Eye (tissue), 1 donor: ENCODE measurements at places on chromosomes 3 and 15.

DNA sequence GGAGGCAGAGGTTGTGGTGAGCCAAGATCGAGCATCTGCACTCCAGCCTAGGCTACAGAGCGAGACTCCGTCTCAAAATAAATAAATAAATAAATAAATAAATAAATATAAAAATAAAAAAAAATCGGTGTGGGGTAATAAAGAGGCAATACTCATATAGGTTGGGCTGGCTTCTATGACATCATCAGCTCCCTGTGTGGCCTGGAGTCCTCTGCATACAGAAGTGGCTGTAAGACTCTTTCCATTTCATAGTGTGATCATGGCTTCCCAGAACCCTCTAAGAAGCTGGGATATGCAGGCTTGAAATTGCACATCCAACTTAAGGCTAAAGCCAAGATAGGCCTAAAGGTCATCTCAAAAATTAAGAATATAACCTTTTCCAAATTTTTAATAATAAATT, 101.6 kb downstream of the ZIC4 start:
- no peak for DNase-seq

- DNase-seq = no peak
Observed at GRCh38 chr3:44883213-44883955, 9.0 kb downstream of the TGM4 start.

DNA sequence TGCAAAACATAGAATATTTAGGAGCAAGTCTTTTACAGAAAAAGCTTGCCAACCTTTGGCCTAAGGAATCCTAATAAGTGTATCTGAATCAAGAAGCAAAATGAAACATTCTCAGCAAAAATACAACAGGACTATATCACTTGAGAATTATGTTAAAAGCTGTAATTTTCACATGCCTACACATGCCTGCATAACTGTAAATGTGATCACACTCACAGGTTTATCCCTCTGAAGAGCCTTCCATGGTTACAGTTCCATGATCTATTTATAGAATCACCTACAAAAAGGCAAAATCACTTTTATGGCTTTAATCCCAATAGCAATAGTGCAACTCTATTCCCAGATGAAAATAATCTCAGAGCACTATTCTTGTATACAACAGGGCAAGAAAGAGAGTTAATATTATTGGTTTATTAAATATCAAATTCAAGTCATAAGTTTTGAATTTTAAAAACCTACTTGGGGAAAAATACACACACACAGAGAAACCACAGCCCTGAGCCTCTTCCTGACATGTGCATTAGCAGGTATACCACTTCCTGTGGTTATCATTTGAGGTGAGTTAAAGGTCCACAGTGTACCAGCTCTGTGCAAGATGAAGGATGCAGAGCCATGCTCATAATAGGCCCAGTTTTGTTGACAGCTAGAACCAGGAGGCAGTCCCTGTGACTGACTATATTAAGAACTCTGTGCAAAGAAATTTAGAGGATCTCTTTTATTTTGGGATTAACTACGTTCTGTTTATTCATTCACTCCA, 252.5 kb upstream of the TGFBR2 start:
- no peak for DNase-seq

DNA sequence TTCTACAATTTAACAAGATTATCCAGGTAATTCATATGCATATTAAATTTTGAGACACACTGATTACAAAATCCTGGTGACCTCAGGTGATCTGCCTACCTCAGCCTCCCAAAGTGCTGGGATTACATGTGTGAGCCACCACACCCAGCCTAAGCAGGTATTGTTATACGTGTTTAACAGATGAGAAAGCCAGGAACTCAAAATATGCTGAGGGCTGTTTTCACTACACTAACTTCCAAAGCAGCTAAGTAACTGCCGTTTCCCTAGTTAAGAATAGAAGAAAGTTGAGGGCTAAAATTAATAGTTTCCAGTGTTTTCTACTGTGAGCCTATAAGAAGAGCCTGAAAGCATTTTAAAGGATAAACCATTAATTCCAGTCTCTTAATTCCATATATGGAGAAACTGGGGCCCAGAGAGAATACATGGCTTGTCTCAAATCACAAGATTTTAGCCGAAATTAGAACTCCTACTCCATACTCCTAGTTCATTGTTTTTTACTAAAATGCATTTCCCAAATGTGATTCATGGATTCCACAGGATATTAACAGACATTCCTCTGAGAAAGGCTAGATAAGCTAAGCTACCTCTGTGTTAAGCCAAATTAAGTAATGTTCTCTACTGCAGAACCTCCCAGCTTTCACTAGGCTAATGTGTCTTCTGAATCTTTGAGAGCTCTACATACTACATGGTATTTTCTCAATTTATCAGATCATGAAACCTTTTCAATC, 17.0 kb upstream of the AVEN start:
- no peak for DNase-seq

DNA sequence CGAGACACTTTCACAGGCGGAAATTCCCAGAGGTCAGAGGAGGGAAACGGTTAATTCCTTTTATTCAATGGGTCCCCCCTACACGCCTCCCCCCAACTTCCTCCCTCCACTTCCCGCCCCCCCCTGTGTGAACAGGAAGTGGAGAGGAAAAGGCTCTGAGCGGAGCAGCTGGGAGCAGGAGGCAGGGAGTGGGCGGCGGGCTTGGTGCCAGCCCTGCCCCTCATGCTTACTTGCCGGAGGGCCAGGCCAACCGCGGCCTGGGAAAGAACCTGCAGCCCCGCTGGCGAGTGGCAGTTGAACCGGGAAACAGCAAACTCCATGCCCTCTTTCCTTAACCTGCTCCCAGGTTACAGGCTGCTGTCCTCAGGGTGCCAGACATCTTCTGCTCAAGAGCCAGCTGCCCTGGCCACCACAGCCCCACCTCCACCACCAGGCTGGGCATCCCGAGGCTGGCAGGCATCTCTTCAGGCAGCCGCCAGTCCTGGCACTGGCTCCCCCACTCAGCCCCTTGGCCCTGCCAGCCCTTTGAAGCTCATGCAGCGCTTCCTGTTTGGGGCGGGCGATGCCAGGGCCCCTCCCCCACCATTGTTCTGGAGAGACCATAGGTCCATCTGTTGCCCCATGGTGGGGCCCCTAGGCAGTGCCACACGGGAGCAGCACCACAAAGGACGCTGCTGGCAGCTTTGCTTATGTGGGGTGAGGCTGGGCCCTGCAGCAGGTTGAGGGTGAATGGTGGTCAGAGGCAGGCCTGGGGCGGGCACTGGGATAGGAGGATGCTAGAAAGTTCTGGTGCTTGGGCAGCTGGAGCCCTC, 12.9 kb downstream of the VPS18 start:
- DNase-seq = peak; percentile 63

DNA sequence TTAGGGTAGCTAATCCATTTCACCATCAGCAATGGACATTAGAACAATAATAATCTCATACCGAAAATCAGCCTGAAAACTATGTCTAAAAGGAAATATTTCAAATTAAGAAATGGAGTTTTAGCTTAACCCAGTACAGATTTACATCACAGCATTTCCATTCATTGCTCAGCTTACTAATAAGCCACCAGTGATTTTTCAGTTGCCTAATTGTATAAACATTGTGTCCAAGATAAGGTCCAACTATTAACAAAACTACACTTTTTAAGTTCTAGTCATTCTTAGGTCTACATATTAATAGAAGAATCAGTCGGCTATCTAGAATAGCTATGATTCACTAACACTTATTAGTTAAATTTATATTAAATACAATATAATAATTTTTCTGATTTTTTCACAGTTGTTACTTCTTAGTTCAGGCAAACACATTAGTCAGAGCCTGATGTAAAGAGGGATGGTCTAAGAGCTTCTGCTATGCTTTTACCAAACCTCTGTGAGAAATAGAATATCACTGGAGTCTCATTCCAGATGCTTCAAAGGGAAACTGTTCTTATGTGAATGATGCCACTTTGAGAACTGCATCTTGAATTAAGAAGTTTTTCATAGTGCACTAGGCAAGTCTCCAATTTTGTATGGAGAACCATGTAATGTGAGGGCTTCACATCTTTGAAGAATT, 74.1 kb downstream of the CMSS1 start:
- DNase-seq = no peak

GRCh38 chr15:57557267-57557666, 34.4 kb upstream of the MYZAP start:
- DNase-seq = no peak

- DNase-seq = no peak
Observed at GRCh38 chr3:43017004-43017403, 37.9 kb downstream of the GASK1A start.

DNA sequence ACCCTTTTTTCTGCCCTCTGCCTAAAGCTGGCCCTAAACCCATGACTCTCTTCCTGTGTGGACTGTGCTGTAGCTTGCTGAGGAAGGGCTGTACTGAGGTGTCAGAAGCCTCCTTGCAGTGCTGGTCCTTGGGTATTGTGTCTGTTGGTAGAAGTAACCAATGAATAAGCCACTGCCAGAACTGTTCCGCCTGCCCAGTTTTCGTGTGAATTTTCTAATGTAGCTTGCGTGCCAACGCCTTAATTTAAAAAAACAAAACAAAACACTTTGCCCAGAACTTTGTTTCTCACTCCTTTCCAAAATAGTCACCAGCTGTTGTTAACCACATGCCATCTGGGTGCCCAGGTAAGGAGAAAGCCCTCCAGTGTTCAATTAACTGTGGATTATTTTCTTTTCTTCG, 101.9 kb downstream of the KLHL25 start:
- no peak for DNase-seq

DNA sequence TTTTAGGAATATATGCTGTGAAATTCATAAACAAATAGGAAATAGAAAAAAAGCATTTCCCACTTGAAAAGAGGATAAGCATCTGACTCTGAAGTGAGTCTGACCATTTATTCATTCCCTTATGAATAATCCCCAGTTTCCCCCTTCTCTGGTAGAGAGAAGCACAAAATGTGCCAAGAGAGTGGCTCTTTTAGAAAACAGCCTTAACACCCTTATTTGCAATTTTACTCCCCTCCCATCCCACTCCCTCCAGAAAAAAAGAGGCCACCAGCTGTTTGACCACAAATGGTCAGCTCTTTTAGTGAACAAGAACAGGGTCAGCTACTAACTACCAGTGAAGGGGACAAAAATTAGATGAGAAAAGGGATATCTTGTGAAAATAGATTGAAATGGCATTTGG, 184.5 kb upstream of the ADAMTS9 start:
- DNase-seq = no peak

GRCh38 chr3:56761887-56762651, 39.7 kb downstream of the ARHGEF3 start:
- DNase-seq = no peak

DNA sequence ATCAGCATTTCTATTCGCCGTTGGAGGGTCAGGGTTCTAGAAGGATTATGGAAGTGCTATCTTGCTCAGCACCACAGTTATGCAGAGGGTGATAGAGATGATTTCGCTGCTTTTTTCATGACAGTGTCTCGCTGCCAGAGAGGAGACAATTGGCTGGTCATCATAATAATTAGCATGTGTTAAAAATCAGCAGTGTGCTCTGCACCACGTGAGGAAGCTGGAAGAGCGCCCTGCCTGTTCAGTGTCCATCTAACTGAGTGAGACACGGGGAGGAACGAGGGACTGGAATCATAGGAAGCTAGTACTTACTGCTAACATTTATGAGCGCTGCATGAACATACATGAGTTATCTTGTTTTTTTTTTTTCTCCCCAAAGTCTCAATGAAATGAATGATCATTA, 116.2 kb upstream of the PLAAT1 start:
- no peak for DNase-seq

DNA sequence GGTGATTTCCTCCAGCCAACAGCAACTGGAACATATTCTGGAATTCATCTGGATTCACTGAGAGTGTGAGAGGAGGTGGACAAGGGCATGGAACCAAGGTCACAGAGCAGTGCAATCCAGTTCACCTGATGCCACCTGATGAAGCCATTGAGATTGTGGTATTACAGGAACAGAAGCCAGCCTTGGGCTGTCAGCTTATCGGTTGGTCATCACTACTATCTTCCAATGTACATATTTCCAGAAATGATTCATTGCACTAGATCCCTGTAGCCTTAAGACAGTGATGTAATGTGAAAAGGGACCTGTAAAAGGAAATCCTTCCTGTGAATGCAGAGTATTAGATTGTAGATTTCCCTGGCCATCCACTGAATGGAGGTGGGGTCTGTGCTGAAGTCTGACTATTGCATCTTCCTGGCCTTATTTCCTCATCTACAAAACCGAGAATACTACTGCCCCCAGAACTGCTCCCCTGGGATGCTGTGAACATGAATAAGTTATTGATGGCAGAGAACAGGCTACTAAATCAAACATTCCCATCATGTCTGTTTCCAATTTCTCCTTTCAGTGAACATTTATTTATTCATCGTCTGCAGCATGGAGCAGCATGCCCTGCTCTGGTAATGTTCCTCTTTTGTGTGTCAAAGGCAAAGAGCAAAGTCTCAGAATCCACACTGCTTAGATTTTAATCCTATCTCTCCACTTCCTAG, 47.4 kb upstream of the TPM1 start:
- DNase-seq = no peak

DNA sequence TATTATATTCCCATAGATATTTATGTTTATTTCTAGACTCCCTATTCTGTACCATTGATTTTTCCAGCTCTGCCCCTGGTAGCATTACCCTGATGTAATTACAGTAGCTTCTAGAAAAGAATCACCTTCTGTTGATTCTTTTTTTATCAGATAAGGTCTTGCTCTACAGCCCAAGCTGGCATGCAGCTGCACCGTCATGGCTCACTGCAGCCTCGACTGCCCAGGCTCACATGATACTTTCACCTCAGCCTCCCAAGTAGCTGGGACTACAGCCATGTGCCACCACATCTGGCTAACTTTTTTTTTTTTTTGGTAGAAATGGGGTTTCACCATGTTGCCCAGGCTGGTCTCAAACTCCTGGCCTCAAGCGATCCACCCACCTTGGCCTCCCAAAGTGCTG, 41.8 kb downstream of the SLC24A1 start:
- no peak for DNase-seq

DNA sequence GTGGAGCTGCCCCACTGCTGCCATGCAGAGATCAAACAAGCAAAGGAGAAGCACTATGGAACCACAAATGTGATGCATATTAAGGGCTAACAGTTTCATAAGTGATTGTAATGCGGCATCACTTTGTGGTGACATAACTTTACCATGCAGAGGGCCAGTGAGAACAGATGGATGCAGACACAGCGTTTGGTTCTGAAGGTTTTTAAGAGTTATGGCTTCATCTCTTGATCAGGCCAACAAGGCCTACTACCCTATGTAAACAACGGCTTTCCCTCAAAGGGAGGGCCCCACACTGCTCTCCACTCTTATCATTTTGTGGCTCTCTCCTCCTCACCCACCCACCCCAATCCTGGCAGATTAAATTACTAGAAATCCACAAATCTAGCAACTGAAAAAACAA, 13.4 kb downstream of the NR2E3 start:
- no peak for DNase-seq

DNA sequence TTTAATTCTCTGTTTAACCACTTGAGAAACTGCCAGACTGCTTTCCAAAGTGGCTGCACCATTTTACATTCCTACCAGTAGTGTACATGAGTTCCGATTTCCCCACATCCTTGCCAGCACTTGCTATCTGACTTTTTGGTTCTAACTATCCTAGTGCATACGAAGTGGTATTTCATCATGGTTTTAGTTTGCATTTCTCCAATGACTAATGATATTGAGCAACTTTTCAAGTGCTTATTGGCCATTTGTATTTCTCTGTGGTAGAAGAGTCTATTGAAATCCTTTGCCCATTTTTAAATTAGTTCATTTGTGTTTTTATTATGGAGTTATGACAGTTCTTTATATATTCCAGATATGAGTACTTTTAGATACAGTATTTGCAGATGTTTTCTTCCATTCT, 247.8 kb downstream of the GABRB3 start:
- no peak for DNase-seq

- DNase-seq = peak; percentile 89
Observed at GRCh38 chr15:25670025-25670554, 193.0 kb downstream of the ATP10A start.
